ENCODE measurements at places on chromosomes 7 and 10.

DNA sequence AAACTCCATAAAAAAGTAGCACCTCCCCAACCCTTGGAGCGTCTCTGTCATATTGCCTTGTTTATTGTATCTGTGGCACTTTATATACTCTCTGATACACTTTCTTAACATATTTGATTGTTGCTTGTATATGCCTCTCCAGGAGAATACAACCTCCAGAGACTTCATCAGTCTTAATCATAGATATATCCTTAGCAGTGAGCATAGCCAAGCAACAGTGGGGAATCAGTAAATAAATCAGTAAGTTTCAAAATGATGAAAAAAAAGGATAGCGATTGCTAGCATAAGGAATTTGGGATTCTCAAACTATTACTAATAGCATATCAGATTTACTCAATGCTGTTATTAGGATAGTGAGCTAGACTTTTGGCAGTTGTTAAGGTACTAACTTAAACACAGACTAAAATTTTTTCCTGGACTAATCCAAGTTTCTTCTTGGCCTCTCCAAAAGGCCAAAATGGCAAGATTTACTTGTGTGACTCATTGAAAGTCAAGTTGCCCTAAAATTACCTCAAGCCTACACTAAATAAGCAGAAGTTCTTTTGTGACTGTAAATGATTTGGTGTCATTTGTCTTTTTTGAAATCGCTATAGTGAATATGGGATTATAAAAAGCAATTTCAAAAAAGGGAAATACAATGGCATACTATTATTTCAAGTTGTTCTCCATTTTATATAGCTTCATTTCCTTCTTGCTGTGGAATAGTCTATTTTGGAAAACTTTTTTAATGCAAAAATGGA lies 177.9 kb downstream of the CHN2 start:
- DNase-seq = no peak

GRCh38 chr7:116232350-116232749 lies 22.0 kb downstream of the TES start:
- DNase-seq = no peak

DNA sequence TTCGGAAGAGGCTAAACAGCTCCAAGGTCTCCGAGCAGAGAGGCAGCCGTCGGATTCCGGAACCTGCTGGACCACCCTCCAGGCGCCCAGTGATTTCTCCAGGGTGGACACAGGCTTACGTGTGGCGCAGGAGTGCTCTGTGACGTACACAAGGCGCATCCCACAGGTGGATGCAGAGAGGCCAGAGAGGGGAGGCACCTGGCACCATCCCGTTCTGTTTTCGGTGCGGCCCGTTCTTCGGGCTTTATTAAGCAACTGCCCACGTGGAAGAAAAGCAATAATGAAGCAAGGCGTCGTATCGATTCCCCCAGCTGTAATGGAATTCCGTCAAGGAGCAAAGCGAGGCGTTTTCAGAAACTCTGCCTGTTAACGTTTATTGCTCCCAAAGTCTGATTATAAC lies 163.6 kb downstream of the PTPRN2 start:
- no peak for DNase-seq

GRCh38 chr7:74068378-74069085 lies 15.1 kb upstream of the LIMK1 start:
- DNase-seq = no peak

- no peak for DNase-seq
These were observed 76.2 kb downstream of the CHN2 start for GRCh38 chr7:29270594-29271318.

GRCh38 chr7:123627851-123628250 lies 26.2 kb downstream of the ASB15 start:
- DNase-seq = no peak

DNA sequence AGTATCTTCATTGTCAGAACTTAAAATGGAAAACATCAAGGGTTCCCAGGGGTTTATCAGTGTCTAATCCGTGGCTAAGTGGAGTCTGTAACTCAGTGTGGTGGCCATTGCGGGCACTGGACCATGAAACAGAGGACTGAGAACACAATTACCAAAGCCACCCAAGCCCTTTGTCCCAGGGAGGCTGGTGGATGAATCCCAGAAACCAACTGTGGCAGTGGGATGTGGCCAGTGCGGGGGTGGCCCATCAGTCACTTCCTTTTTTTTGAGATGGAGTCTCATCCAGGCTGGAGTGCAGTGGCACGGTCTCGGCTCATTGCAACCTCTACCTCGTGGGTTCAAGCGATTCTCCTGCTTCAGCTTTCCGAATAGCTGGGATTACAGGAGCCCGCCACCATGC lies 61.8 kb downstream of the TACC2 start:
- no peak for DNase-seq

DNA sequence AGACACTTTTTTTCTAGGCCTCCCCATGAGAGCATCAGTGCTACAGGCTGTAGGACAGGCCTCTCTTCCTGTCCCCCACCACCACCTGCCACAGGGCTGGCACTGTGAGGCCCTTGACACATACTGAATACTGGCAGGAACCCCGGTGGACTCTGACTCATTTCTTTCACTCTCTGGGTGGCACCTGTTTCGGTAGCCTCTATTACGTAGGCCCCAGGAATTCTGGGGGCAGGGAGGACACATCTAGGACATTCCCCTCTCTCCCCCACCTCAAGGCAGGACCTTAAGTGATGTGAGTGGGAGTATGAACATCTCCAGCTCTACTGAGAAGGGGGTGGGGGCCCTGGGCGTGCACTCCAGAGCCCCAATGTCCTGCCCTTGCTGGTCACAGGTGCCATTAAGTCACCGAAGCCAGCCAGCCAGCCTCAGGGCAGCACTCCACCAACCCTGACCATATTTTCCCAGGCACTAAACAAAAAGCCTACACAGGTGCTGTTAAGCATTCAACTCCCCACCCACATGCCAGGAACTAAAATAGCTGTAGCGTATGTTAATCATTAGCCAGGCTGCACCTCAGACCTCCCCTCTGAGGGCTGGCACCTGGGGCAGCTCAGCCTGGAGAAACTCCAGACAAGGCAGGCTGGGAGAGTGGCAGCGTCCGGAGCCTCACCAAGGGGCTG lies 8.9 kb downstream of the ANXA11 start:
- DNase-seq = peak; percentile 66

DNA sequence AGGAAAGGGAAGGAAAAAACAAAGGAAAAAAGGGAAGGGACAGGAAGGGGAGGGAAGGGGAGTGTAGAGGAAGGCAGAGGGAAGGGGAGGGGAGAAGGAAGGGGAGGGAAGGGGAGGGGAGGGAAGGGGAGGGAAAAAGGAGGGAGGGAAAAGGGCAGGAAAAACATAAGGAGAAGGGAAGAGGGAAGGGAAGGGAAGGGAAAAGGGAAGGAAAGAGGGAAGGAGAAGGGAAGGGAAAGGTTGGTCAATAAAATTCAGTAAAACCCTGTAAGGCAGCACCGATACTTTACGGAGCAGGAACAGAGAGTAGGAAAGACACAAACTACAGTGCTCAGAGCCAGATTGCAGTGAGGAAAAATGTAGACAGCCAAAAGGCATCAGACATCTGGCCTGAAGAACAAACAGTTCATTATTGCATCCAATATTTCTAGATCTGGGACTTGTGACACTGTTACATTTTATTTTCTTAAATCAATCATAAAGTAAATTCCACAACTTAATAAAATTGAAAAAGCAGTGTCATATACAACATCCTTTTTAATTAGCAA lies 322.0 kb downstream of the CRPPA start:
- no peak for DNase-seq

- DNase-seq = no peak
These were observed 547.5 kb downstream of the GALNT17 start for GRCh38 chr7:71679480-71679879.

DNA sequence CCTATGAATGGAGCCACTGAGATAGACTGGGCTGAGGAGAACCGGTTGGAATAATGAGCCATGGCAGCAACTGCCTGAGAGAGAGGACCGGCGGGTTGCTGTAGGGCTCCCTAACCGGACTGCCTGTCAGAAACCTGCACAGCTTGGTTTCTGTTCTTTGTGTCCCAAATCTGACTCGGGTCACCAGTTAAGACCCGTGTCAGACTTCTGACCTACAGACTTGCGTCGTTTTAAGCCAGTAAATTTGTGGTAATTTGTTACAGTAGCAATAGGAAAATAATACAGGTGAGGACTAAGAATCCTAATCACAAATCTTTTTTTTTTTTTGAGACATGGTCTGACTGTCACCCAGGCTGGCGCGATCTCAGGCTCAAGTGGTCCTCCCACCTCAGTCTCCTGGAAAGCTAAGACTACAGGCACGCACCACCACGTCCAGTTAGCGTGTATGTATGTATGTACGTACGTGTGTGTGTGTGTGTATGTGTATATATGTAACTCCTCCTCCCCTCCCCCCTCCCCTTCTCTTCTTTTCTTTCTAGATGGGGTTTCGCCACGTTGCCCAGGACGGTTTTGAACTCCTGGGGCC lies 672 bp upstream of the DDX56 start:
- DNase-seq = no peak

GRCh38 chr10:112979927-112980326 lies 29.9 kb downstream of the TCF7L2 start:
- no peak for DNase-seq

GRCh38 chr7:129609666-129610065 lies 1.9 kb upstream of the NRF1 start:
- DNase-seq = no peak

DNA sequence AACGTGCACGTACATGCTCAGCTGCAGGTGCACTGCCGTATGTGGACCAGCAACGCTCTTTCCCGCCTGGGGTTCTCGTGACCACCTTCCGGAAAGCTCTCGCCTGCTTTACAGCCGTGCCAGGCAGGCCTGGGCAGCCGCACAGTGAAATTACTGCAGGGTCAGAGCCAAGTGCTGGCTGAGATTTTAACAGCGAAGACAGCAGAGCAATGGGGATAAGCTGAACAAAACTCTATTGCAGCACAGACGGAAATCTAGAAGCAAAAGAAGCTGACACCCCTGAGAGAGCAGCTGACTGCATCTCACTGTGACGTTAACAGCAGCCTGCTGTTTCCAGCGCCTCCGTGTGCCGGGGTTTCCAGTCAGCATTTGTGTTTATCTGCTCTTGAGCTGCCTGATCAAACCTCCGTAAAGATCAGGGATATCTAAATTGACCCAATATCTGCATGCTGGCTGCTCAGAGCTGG lies 179.0 kb downstream of the DIP2C start:
- no peak for DNase-seq

DNA sequence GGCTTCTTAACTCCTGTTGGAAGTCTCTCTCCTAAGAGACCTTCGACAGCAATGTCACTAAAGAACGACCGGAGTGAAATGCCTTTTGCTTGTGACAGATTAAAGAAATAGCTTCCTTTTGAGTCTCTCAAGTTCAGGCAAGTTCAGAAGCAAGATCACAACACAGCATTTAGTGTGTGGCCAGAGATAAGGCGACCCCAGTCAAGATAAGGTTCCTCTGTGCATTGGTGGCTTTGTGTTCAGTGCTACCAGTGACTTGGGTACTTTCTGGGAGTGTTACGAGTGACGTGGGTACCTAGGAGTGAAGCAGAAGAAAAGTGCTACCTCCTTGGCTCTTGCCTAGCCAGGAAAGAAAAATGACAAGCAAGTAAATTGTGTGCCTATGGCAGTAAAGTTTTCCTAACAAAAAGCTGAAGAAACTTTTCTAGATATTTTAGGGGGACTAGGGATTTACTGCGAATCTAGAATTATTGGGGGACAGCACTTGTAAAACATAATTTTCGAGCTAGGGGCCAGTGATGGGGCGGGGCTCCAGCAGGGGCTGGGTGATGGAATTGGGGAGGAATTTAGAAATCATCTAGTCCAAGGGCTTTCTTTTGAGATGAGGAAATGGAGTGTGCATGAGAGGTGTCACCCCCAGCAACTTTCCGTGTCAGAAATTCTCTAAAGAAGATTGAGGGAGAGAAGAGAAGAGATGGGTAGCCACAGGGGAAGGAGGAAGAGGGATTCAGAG lies 191.9 kb upstream of the LYZL2 start:
- DNase-seq = no peak

DNA sequence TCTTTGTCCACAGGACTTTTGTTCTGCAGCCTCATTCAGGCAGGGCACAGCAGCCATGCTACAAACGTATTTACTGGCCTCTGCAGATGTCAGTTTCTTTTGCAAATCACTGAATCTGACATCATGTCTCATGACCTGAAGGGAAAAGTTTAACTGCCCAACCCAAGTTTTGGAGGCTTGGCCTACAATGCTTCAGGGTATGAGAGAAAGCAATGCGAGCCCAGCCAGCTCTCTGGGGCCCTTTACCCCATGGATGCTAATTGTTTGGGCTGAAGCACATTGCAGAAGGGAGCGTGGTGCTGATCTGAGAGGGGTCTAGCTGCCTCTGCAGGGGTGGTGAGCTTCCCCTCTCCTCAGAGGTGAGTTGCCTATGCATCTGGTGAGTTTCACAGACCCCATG lies 179.9 kb upstream of the CXCL12 start:
- no peak for DNase-seq

Measured in NK-92 treated with Interleukin-12 subunit alpha and Interleukin-12 subunit beta, amount 100 ng/mL, for 24 hours (cell line).